Caudate nucleus (tissue), 63 donors: ENCODE measurements at places on chromosomes 2 and 18.

DNA sequence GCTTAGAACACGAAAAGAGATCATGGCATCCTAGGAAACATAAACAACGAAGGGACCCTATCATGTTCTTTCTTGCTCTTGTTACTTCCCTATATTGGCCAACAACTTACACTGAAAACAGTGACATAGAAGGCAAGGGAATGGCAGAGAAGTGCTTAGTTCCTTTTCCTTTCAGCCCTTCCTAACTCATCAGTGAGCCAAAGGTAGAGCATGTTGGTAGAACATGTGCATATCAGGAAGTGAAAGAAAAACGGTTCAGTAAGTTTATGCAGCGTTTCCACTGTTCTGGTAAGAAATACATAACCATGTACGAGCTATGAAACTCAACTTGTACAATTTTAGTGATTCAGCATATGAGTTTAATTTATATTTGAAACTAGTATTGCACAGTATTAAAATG is 21.7 kb downstream of the AKAIN1 start:
- no peak for DNase-seq

- DNase-seq: no peak
Measured at GRCh38 chr2:242001853-242002252, 132.3 kb downstream of the RTP5 start.

- DNase-seq: no peak
Measured at GRCh38 chr2:9800975-9801726, 42.1 kb upstream of the TAF1B start.

DNA sequence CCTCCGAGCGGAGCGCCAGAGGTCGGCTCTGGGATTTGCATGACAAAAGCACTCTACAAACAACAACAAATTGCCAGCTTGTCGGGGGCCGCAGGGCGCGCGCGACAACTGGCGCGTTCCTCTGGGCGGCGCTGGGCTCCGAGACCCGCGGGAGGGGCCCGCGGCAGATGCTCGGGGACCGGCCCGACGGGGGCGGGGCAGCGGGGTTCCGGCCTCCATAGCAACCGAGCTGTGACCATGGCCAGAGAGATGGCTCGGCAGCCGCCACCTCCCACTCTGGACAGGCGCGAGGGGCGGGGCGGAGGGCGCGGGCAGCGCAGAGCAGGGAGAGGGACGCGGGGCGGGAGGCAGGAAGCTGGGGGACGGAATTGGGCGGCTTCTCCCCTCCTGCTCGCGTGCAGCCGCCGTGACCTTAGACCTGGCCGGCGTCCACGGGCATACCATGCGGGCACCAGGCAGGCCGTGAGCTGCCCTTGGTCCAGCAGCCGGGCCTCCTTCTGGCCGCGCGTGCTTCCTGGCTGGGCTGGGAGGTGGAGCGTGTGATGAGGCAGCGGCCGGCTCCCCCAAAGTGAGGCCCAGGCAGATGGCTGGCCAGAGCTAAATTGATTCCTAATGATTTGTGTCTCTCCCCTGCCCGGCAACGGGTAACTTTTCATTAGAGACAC is 171.5 kb downstream of the CELF4 start:
- DNase-seq: peak; percentile 61

GRCh38 chr2:61450144-61450543 is 20.7 kb downstream of the USP34 start:
- DNase-seq: no peak

DNA sequence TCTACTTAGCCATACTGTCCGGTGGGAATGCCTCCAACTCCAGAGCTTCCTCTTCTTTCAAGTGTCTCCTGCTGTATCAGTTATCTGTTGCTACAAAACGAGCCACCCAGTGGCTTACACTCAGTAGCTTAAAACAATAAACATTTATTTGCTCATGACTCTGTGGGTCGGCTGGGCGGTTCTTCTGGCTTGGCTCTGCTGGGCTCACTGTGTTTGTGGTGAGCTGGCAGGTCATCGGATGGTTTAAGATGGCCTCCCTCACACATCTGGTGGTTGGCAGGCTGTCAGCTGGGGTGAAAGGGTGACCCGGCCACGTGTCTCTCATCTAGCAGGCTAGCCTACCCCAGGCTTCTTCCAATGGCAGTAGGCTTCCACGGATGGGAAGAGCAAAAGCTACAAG is 122.4 kb upstream of the SLC1A4 start:
- peak; percentile 8 for DNase-seq

DNA sequence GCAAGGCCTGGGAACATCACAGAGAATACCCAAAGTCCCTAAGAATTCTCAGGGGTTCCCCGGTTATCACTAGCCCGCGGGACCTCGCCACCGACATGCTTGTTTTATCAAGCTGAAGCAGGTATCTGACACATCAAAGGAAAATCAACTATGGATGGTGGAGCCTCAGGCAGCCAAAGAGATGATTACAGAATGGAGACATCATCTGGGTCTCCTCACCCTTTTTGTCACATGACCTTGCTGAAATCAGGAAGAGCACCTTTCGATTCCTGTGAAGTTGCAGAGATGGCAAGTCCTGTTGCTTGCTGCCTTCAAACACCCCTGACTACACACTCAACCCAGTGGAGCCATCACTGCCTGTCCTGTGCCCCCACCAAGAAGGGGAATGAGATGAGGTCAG is 19.2 kb upstream of the CAB39 start:
- no peak for DNase-seq

DNA sequence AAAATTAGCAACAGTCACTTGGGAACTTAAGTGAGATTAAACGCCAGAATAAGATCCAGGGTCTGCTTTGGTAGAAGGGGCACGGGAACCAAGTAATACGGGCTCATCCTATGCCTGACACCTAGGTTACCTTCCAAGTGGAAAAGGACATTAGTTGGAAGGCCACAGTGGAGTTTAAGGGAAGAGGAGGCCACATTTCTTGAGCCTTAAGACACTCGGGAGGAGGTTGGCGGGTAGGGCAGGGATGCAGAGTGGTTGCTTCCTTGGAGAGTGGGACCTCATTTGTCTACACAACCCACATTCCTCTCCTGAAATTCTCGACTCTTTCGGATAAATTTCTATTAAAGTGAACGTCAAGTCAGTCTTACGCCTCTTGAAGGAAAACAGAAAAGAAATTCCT is 510 bp upstream of the DNAH6 start:
- DNase-seq: no peak

DNA sequence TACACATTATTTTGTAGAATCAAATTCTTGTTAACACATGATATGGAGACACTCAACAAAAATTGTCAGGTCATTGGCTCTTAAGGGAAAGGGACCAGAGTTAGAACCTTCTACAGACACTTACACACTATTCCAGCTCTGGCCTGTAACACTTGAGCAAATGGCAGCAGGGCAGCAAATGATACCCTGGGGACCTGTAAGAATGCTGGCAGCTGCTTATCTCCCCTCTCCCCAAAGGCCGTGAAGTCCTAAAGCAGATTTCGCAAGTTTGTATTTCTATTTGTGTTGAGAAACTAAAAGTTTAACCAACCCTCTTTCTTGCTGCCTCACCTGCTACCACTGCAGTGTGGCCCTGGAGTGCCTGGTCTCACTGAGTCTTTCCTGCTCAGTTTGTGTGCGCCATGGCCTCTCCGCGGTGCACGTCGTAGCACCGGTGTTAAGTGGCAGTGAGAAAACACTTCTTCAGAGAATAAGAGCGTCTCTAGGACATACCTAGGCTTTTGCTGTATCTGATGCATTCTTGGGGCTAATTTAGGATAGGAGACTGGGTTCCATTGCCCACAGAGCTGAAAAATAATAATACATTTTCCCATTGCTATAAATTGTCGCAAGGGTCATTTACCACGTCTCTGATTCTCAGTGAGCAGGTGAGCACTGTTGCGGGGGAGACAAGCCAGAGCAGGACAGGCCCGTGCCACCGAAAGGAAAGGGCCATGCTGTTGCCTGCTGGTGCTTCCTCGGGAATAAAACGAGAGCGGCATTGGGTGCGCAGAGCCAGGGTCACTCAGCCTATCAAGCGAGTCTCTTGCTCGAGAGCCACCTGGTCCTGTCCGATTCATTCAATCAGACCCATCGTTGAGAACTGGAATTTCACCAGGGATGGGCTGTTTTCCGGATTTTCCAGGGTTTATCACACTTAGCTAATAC is 204.9 kb downstream of the PTGR3 start:
- no peak for DNase-seq

GRCh38 chr2:172389685-172390339 is 37.6 kb upstream of the ITGA6 start:
- DNase-seq: no peak

GRCh38 chr2:94956797-94957391 is 68.6 kb upstream of the MAL start:
- no peak for DNase-seq

DNA sequence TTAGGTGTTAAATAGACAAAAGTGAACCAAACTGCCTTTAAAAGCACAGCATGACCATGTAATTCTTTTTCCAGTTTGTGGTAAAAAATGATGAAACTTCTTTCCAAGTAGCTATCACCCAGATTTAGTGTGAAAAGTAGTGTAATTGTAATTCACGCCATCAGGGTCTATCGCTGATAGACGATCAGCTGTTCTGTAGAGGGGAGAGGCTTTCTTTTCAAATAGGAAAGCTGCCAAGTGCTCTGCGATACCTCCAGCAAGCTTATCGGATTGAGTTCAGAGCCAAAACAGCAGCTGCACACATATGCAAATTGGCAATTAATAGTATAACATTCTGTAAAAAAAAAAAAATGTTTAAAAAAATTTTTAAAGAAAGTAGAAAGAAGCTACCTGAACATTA is 61.9 kb upstream of the PSMD14 start:
- DNase-seq: no peak
